ENCODE measurements at places on chromosomes 7 and 10.

DNA sequence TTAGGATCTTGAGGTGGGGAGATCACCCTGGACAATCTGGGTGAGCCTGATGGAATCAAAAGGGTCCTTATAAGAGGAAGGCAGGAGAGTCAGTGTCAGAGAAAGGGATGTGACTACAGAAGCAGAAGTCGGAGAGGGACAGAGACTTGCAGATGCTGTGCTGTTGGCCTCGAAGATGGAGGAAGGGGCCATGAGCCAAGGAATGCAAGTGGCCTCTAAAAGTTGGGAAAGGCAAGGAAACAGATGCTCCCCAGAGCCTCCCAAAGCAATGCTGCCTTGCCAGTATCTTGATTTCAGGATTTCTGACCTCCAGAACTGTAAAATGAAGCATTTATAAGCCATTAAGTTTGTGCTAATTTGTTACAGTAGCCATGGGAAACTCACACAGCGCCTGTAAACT lies 165.2 kb downstream of the FANK1 start:
- no peak for ATAC-seq

DNA sequence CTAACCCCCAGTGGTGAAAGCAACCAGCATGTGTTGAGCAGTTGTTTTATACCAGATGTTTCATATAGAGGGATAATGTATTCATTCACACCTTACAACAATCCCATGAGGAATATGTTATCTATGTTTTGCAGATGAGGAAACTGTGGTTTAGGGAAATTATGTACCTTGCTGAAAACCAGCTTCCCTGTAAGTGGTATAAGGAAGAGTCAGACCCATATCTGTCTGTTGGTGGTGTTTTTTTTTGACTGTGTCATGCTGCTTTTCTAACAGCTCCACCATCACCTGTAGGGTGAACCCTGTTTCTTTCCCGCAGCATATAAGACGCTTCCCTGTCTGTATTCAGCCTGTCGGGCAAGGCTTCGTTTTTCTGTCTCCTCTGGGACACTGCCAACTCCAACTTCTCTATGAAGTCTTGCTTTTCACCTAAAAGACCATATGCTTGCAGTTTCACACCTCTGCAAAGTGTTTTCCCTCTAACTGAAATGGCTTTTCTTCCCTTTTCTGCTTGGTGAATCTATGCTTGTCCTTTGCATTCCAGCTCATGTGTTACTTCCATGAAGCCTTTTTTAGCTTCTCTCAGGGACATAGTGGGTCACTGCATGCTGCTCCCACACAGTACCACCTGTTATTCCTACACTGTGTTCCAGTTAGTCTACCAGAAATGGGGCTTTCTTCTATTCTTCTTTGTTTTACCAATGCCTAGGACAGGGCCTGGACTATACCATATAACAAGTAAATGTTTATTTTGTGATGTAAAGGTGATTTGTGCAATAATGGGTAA lies 92.8 kb downstream of the ST7 start:
- no peak for ATAC-seq

- no peak for ATAC-seq
These were observed 42.3 kb downstream of the UNCX start for GRCh38 chr7:1274876-1275375.

- ATAC-seq = no peak
These were observed 26.5 kb upstream of the HIBADH start for GRCh38 chr7:27689150-27689549.

- no peak for ATAC-seq
These were observed 22.3 kb downstream of the ZNF783 start for GRCh38 chr7:149284343-149284742.

DNA sequence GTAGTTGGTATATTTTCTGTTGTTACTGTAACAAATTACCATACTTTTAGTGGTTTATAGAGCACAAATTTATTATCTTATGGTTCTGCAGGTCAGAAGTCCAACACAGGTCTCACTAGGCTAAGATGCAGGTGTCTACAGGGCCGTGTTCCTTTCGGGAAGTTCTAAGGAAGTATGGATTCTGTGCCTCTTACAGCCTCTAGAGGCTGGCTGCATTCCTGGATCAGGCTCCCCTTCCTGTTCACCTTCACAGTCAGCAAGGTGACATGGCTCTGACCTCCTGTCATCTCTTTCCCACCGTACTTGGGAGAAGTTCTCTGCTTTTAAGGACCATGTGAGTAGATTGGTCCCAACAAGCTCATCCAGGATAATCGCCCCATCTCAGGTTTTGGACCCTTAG lies 37.3 kb downstream of the BMPR1A start:
- ATAC-seq = no peak

DNA sequence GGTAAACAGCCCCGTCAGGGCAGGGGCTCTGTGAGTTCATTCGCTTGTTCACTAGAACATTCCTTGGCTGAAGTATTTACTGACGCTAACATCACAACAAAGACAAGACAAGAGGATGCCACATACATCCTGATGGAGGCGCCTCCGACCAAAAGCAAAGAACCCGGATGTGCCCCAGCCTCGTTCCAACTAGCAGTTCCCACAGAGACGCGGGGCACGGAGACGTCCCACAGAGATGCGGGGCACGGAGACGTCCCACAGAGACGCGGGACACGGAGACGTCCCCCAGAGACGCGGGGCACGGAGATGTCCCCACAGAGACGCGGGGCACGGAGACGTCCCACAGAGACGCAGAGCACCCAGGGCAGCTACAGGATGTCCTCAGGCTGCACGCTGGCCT lies 35.4 kb upstream of the CFAP46 start:
- no peak for ATAC-seq

DNA sequence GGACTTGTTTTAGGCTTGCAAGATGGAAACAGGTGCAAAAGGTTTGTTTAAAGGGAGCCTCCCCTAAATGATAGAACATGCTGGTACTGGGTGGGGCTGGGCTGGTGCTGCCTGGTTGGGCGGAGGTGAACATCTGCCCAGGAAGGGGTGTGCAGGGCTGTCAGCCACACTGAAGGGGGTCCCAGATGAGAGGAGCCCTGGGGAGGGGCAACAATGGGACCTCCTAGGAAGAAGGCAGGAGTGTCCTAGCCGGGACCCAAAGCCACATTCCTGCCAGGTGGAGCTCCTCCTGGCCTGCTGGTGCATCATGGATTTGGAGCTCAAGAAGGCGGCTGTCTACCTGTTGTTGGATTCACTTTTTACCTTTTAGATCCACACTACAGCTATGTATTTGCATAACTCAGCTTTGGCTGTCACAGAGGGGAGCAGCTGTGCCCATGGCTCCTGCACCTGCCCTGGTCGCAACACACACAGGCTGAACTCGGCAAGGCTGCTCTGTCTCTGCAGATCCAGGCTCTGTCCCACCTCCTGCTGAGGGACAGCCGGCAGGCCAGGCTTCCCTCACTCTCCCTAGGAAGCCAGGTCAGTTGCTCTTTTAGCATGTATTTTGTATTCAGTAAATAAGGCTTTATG lies 59.9 kb downstream of the ADARB2 start:
- no peak for ATAC-seq

DNA sequence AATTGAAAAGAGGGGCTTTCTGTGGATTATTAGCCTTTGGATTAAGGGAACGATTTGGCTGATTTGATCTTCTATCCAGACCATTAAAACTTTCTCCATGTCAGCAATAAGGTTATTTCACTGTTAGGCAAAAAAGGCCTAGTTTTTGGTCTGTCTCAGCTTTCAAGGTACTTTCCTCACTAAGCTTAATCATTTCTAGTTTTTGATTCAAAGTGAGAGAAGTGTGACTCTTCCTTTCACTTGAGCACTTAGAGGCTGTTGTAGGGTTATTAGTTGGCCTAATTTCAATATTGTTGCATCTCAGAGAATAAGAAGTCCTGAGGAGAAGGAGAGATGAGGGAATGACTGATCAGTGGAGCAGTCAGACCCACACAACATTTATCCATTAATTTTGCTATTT lies 596.0 kb upstream of the TPK1 start:
- no peak for ATAC-seq

- ATAC-seq = no peak
These were observed 5.7 kb downstream of the PANK1 start for GRCh38 chr10:89639326-89639725.

DNA sequence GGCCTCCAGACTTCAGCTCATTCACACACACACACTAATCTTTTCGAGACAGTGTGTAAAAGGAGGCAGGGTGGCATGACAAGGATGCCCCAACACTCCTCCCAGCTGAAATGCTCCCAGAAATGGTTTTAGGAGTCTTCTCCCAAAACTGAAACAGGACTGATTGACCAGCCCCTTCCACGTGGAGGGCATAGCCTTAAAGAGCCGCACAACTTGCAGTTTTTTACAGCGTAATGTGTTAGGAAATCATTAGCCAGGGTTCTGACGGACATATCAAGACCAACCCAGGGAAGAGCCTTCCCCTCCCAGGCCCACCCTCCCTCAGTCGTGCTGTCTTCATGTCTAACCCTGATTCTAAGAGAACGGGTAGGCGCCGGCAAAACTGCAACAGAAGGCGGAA lies 224.6 kb downstream of the TNS3 start:
- no peak for ATAC-seq
